ENCODE measurements at places on chromosomes 2 and 18.

DNA sequence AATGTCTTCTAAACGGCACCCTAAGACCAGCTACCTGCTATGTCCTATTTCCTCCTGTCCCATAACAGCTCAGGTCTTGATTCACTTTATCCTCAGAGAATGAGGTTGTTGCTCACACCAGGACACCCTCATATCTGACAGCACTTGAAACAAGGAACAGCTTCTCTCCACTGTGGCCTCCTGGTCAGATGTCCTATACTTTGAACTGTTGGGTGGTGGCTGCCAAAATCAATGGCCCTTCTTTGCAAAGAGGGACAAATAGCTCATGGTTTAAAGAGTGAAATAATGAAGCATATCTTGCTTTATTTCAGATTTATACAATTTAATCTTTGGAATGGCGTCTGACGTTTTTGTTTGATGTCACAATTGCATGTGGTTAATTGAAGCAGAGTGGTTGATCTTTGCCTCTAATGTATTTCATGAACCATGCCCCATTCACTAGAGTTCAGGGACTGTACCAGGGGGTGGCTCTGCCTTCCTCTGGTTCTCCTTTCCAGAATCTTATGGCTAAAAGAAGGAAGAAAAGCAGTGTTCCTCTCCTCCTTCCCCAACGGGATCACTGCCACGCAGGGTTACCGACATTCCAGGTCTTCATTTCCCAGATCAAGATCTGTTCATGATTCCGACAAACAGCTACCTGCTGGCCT is 24.1 kb upstream of the ZCCHC2 start:
- no peak for DNase-seq
- peaks cover 2% of the 10 kb centered on the region for H3K27me3 ChIP-seq
- no peaks in the 10 kb centered on the region for H3K4me1 ChIP-seq
- no peak overlapping the region for H3K4me3 ChIP-seq
- H3K27ac ChIP-seq, result no peak overlapping the region
- H3K36me3 ChIP-seq, result no peaks in the 10 kb centered on the region

DNA sequence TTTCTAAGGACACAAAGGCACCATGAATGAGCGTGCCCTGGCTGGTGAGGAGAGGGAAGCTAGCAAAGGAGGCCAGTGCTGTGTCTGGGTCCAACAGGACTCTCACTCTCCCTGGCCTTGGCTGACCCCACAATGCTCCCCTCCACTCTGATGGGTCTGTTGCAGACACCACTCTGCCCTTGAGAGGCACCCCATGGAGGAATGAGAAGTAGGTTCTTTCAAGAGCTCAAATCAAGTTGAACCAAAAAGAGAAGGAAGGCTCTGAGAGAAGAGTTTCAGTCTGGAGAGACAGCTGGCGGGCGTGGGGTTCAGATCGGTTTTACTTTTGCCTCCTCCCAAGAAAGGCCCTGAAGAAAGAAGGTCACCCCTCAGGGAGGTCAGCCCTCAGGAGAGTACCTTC is 18.4 kb downstream of the TMEM247 start:
- peaks cover 4% of the 10 kb centered on the region for H3K27me3 ChIP-seq
- no peak for DNase-seq
- no peak overlapping the region for H3K4me3 ChIP-seq
- no peak overlapping the region for H3K27ac ChIP-seq
- peaks cover 20% of the 10 kb centered on the region for H3K4me1 ChIP-seq

DNA sequence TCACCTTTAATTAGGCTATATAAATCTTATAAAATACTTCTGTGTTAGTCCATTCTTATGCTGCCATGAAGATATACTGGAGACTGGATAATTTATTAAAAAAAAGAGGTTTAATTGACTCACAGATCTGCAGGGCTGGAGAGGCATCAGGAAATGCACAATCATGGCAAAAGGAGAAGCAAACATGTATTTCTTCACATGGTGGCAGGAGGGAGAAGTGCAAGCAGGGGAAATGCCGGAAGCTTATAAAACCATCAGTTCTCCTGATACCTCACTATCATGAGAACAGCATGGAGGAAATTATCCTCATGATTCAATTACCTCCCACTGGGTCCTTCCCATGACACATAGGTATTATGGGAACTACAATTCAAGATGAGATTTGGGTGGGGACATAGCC is 504.4 kb downstream of the RIT2 start:
- no peak for DNase-seq
- H3K4me1 ChIP-seq, result no peaks in the 10 kb centered on the region
- no peak overlapping the region for H3K4me3 ChIP-seq
- no peak overlapping the region for H3K27ac ChIP-seq

DNA sequence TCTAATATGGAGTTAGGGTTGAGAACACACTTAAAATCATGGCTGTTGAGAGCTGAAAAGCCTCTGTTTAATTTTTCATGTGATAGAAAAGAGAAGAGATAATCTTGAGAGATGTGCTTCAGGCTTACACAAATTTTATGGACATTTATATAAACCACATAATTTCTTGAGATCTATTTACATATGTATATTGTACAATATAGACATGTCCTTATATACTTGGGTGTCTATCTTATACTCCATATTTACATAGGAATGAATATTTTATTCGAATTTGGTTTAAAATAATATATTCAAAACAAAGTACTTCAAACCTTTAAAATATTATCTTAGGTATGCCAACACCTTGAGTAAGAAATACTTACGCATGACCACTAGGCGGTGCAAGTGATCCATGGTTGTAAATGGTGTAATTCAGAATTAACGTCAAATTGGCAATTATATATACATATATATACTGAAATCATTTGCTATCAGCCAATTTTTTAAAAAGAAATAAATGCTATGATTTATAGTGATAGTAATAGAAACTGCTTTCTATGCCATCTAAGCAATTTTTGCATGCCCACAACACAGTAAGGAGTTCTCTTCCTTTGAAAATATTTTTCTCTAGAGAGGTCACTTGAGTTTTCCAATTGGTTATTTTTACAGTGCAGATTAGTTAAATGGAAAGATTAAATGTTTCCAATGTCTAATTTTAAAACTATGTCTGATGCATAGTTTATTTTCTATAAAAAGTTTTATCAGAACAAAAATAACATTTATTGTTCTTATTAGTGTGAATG is 37.6 kb upstream of the SPAG16 start:
- H3K36me3 ChIP-seq, result no peaks in the 10 kb centered on the region
- H3K27ac ChIP-seq, result no peak overlapping the region
- peak; percentile 69 for DNase-seq

- no peak for DNase-seq
- no peaks in the 10 kb centered on the region for H3K27me3 ChIP-seq
- no peak overlapping the region for H3K27ac ChIP-seq
These were observed 121.8 kb downstream of the TDRD15 start for GRCh38 chr2:21245565-21245964.

- H3K4me1 ChIP-seq, result peaks cover 9% of the 10 kb centered on the region
- H3K4me3 ChIP-seq, result no peak overlapping the region
- H3K36me3 ChIP-seq, result peaks cover 6% of the 10 kb centered on the region
- H3K27ac ChIP-seq, result no peak overlapping the region
These were observed 2.7 kb downstream of the USP40 start for GRCh38 chr2:233563663-233564430.

DNA sequence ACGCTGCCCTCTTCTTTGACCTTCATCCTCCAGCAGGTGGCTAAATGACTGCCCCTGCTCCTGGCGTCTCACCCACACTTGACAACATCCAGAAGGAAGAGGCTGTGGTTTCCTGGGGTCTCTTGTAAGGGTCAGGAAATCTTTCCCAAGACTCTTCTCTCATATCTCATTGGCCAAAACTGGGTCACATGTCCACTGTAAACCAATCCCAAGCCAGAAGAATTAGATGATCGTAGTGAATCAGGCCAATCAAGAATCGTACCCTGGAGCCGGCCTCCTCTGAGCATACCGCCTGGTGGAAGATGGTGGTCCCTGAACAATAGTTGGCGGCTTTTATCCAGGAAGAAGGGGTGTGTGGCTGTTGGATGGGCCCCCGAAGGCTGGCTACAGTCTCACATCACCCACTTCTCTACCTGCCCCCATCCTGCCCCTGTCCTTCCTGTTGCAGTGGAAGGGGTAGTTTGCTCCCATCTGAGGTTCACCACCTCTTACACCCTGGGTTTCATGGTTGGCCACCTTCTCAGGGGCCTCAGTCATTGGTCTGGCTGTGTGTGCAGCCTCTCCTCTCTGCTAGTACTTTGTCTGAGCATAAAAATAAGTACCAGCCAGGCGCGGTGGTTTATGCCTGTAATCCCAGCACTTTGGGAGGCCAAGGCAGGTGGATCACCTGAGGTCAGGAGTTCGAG is 3.8 kb downstream of the SAG start:
- H3K4me1 ChIP-seq, result peaks cover 6% of the 10 kb centered on the region
- no peak overlapping the region for H3K4me3 ChIP-seq
- peak overlapping the region; percentile 5 for H3K27ac ChIP-seq
- no peaks in the 10 kb centered on the region for H3K36me3 ChIP-seq

- no peak overlapping the region for H3K4me3 ChIP-seq
- peaks cover 10% of the 10 kb centered on the region for H3K4me1 ChIP-seq
- no peaks in the 10 kb centered on the region for H3K36me3 ChIP-seq
- peak; percentile 26 for DNase-seq
- H3K27me3 ChIP-seq, result peaks cover 2% of the 10 kb centered on the region
- peak overlapping the region; percentile 7 for H3K27ac ChIP-seq
These were observed 139.9 kb upstream of the ZEB2 start for GRCh38 chr2:144659731-144660275.

DNA sequence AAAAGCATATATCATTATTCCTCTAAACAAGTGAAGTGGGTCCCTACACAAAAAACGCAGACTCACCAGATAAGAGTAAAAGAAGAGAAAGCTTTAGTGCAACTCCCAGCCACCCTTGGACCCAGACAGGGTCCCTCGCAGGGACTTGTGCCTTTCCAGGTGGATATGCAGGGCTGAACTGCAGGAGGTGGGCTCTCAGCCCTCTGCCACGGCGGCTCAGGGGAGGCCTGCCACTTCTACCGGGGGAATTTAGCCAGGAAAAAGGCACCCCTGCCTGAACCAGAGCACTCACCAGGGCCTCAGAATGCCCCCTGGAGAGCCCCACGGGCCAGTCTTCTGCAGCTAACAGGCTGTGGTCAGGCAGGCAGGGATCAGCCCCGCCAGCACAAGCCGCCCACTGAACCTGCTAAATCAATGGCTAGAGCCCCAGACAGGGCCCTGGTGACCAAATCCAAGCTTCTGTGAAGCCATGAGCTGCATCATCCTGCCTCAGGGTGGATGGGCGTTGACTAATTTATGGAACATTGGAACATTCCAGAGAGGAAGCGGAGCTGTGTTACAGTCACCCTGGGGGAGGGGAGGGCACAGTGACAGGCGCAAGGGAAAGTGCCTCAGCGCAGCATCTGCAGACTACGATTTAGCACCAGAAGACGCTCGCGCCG is 209.3 kb downstream of the EIPR1 start:
- H3K4me1 ChIP-seq, result no peaks in the 10 kb centered on the region
- no peaks in the 10 kb centered on the region for H3K27me3 ChIP-seq
- H3K4me3 ChIP-seq, result no peak overlapping the region
- no peak for DNase-seq

DNA sequence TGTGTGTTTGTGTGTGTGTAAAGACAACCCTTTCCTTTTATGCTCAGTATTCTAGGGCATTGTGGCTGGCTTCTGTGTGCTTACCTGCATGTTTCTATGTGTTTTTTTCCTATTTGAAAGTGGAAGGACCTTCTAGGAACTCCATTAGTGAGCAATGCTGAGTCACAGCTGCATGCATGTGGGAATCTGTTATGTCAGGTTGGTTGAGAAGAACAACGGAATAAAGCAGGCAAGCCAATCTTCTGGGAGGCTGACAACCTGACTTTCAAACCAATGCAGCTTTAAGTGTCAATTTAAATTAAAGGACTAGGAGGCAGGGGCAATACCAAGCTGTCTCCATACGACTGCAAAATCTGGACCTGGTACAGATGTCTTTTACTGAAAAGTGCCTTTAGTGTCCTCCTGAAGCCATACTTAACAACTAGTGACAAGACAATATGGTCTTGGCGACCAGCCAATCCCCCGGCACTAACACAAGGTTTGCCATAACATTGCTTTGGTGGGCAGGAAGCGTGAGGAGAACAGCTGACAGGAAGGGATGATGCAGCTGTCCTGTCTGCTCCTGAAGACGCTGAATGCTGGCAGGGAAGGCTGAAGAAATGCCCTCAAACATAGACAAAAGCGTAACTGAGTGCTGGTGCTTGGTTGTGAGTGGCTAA is 514.7 kb upstream of the CDH7 start:
- no peaks in the 10 kb centered on the region for H3K36me3 ChIP-seq
- DNase-seq, result no peak
- H3K27me3 ChIP-seq, result no peaks in the 10 kb centered on the region

DNA sequence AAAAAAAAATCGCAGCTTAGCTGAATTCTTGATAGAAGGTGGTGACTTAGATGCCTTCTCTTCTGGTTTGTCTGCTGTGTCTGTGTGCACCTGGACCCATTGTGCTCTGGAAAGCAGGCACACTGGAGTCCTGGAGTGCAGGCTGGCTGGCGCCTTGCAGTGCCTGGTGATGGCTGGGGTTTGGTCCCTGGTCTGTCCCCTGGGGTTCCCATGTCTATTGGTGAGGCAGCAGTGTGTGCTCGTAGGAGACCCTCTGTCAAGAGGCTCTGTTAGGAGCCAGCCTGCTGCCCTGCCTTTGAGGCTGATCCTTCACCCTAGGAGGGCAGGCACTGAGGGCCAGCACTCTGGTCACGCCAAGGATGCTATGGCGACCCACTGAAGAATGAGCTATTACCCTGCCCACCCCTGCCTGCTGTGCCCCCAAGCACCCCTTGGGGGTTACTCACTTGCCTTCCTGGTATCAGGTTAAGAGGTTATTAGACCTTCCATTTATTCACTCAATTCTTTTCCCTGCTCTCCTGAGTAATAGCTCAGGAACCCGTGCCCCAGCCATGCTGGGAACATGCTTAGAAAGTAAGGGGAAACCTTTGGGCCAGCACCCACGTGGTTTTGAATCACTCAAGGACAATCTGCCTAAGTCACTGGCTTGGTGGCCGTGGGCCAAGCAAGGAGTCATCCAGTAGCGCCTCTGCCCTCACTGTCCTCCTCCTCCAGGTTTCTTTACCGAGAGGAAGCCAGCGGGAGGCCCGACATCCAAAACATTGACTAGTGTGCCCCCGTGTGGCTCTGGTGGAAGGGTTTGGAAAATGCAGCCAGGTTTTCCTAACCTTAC is 284.5 kb downstream of the PRKCE start:
- H3K36me3 ChIP-seq, result no peaks in the 10 kb centered on the region
- H3K27me3 ChIP-seq, result no peaks in the 10 kb centered on the region
- peak; percentile 53 for DNase-seq
- H3K4me3 ChIP-seq, result no peak overlapping the region

GRCh38 chr2:8049176-8049575 is 632.7 kb upstream of the ID2 start:
- no peaks in the 10 kb centered on the region for H3K36me3 ChIP-seq
- no peak overlapping the region for H3K4me3 ChIP-seq
- no peaks in the 10 kb centered on the region for H3K27me3 ChIP-seq
- no peak overlapping the region for H3K27ac ChIP-seq
- DNase-seq, result no peak

Measured in activated naive CD8-positive, alpha-beta T cell treated with anti-CD3 and anti-CD28 coated beads, Interleukin-2, amount 50 U/mL, for 24 hours (primary cell).